Activated T-helper 1 cell treated with Interleukin-2 at 50 U/mL for 16 hours (primary cell): ENCODE measurements at places on chromosomes 3 and 15.

DNA sequence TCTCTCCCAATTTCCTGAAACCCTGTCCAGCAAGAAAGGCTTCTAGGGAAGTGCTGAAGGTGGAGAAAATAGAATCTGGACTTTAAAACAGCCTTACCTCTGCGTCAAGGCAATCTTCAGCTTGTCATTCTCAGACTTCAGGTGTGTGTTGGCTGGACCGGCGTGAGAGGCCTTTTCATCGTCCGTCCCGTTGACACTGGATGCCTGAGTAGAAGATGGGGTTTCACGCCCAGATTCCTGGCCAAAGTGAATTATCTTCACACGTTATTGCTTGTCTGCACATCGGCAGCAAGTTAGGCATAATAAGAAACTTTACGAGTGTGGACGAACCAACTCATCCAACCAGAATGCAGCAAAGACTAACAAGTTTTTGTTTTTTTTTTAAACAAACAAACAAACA lies 49.5 kb downstream of the WHAMM start:
- no peak for DNase-seq

DNA sequence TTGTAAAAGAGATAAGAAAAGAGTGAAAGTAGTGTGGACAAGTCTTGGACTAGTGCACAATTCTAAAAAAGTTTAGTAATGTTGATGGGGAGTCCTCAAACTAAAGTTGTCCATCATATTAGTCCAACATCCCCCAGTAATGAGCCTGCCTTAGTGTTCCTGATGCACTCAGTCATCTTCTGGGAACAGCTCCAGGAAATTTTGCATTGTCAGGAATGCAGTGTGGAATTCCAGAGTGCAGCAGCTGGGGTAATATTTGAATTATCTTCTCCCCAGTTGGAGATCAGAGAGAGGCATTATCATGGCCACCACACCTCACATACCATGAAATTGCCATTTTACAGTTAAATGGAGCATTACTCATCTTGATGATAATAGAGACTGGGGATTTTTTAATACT lies 528.8 kb upstream of the NAALADL2 start:
- no peak for DNase-seq

- peak; percentile 13 for DNase-seq
Measured at GRCh38 chr3:108780235-108780634, 23.0 kb upstream of the RETNLB start.

- DNase-seq = no peak
Measured at GRCh38 chr15:88637841-88638625, 783 bp upstream of the ISG20 start.

DNA sequence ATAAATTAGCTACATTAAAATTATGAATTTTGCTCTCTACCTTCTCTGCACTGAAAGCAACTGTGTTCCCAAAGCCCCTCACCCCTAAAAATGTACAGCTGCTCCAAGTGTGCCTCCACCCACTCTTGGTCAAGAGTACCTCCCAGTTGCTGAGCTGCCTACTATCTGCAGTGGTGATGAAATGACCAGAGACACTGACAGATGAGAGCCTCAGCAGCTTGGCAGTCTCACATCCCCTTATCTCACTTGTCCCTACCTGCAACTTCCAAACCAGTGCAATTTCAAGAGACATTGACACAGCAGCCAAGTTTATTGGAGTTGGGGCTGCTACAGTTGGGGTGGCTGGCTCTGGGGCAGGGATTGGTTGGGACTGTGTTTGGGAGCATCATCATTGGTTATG lies 52.2 kb upstream of the COL6A5 start:
- no peak for DNase-seq

DNA sequence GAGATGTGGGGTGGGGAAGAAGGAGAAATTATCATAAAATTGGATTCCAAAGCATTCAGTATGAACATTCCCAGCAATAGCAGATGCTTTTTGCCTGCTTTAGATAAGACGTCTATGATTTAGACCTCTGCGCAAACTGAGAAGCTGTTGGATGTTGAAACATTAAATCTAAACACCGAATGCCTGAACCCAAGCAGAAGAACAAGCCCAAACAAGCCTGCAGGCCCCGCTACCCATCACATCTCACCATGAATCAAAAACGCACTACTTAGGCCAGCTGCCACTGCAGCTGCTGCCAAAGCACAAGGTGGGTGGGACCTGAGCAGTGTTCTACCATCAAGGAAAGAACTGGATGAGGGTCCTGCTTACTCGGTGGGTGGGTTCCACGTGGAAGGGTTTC lies 24.4 kb upstream of the THBS1 start:
- no peak for DNase-seq

DNA sequence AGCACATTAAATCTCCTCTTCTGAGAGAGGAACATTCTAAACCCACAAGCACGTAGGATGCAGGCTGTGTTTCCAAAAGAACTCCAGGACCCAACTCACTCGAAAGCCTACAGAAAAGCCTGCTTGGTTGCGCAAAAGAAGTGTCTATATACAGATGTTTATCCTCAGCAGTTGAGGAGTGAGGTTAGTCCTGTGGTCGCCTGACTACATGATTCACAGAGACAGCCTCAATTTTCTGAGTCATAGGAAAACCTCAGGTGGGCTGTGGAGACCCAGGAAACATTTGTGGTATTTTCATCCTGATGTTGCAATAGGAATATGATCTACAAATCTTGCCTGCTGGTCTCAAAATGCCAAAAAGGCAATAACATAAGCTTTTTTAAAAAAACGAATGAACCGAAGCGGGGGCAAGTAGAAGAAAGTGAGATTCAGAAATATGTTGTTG lies 183.8 kb upstream of the THRB start:
- DNase-seq = no peak

- DNase-seq = no peak
Measured at GRCh38 chr15:60541481-60542299, 62.7 kb upstream of the ICE2 start.

DNA sequence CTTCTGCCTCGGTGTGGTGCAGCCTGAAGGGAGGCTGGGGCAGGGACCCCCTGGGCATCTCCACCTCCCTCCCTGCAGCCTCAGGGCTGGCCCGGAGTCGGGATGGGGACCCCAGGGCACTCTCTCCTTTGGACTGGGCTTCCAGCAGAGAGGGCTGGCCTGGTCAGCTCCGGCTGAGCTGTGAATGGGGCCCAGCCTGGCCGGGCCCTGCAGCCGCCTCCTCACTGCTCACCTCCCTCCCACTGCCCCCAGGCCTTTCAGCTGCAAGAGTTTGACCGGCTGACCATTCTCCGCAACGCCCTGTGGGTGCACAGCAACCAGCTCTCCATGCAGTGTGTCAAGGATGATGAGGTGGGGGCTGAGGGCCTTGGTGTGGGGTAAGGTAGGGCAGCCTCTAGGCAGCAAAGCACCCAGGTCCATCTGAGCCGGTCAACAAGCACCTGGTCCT lies 36.0 kb downstream of the PSTPIP1 start:
- no peak for DNase-seq

DNA sequence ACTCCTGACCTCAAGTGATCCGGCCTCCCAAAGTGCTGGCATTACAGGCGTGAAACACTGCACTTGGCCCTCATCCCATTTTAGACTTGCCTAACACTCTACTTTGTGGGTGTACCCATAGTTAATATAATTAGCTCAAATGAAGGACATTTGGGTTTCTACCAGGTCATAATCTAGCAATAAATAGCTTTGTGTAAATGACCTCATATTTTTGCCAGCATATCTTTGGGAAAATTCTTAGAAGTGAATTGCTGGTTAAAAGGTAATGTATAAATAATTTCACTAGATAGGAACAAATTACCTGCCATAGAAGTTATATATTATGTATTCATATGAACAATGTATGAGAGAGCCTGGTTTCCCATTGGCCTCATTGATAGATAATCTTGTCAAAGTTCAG lies 206.0 kb downstream of the DIPK2A start:
- DNase-seq = no peak

DNA sequence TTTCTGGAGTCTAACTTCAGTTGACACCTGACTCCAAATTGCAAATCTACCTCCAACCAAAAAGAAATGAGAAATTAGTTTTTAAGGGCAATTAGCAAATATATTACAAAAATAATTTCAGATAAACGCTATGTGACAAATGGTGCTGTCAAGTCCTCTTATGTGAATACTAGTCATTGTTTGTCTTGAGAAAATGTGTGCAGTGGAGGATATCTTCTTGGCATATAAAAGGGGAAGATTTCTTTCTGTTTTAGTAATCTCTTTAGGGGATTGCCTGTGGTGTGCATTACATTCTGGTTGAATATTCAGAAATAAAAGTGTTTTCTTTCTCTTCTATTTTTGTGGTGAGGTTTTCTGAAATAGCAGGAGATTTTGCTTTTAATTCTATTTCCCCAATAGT lies 3.0 kb upstream of the GCSAM start:
- DNase-seq = no peak

DNA sequence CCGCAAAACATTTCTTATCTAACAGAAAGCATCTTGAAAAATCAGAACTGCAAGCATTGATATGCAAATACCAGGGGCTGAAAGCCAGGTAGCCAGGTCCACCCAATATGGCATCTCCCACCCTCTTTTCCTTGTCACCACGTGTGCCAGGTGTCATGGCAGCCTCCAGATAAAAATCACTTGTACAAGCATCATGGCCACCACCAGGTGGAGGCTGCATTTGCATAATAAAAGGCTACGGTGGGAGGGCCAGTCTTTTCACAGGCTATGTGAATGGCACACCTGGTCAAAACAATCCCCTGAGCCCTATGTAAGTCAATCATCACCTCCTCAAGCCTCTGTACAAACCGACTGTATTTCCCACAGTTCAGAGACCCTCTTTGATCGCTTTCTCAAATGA lies 1233.1 kb upstream of the ALCAM start:
- DNase-seq = no peak

DNA sequence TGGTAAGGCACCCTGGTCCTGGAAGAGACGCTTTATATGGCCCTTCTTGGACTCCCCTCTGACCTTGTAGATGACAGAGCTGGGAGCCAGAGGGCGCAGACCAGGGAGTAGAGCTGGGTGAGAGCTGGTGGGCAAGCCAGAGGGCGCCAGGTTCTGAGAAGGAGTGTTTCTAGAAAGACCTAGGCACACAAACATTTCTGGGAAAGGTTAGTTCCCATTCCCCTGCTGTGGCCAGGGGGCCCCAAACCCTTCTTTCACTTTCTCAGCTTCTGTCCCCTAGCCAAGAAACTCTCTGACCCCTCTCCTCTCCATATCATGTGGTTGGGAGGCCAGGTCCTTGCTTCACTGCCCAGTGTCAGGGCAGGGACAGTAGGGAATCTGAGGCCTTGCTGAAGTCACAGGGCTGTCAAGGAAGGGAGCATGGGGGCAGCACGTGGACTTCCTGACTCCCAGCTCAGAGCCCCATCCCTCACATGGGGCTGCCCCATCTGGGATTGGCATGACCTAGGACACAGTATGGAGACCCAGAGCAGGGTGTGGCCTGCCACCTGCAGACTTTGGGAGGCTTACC lies 3.6 kb downstream of the HEMK1 start:
- peak; percentile 34 for DNase-seq

DNA sequence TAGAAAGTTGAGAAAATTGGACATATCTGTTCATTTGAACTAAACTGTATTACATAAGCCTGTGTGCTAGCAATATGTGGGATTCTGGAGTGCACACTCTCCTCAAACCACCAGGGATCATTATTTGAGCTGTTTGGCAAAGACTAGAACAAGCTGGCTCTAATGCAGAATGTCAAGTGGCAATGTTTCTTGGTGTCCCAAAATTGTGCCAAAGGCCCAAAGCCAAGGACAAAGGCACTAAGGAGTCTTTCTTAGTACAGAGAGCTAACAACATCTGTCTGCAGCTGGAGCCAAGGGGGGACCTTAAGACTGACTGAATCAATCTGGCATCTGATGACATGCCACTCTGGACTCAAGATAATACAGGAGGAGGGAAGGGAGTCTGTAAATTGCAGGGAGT lies 76.7 kb upstream of the STRIT1 start:
- no peak for DNase-seq

DNA sequence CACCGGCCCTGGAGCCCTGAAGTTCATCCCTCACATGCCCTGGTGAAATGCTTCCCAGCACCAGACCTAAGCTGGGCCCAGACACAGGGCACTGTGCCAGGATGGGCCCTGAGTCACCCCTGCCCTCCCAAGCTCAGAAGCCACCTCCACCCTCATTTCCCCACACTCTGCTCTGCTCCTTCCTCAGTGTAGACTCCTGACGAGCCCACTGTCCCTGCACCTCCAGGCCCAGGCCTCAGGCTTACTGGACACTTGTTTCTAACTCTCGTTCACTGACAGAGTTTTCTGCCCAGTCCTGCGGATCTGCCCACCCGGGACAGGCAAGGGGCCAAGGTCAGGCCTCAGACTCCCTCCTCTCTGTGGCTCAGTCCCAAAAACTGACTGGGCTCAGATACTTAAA lies 112.6 kb upstream of the RNF7 start:
- no peak for DNase-seq

- DNase-seq = no peak
Measured at GRCh38 chr15:81107889-81108288, 26.2 kb upstream of the CFAP161 start.

- DNase-seq = no peak
Measured at GRCh38 chr3:195042743-195043606, 228.0 kb downstream of the XXYLT1 start.

GRCh38 chr3:113249111-113249510 lies 37.8 kb downstream of the BOC start:
- DNase-seq = no peak

DNA sequence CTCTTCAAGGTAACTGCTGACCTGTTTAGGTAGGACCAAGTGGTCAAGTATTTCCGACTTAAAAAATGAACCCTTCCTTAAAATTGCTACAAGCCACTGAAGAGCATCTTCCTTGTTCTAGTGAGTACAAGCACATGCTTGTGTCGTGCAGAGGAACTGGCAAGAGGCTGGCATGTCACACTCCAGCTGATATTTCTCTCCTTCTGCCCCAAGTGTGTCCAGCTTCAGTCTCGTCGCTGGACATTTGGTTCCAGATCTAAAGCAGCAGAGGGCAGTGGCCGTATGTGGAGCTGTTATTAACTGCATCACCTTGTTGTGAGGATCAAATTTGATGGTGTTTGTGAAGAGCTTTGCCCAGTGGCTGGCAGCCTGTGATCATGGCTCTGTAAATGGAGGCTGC lies 10.0 kb downstream of the RBP2 start:
- DNase-seq = no peak

GRCh38 chr15:40550341-40551037 lies 14.4 kb downstream of the CCDC32 start:
- DNase-seq = no peak

- DNase-seq = no peak
Measured at GRCh38 chr15:35381328-35381727, 164.6 kb downstream of the DPH6 start.

GRCh38 chr15:101397521-101398003 lies 91.9 kb downstream of the PCSK6 start:
- no peak for DNase-seq
